ENCODE measurements at places on chromosomes 12 and 14.

GRCh38 chr14:55430024-55430690 lies 10.3 kb downstream of the TBPL2 start:
- no peak for DNase-seq

GRCh38 chr12:20367583-20368113 lies 689 bp upstream of the PDE3A start:
- DNase-seq, result no peak

DNA sequence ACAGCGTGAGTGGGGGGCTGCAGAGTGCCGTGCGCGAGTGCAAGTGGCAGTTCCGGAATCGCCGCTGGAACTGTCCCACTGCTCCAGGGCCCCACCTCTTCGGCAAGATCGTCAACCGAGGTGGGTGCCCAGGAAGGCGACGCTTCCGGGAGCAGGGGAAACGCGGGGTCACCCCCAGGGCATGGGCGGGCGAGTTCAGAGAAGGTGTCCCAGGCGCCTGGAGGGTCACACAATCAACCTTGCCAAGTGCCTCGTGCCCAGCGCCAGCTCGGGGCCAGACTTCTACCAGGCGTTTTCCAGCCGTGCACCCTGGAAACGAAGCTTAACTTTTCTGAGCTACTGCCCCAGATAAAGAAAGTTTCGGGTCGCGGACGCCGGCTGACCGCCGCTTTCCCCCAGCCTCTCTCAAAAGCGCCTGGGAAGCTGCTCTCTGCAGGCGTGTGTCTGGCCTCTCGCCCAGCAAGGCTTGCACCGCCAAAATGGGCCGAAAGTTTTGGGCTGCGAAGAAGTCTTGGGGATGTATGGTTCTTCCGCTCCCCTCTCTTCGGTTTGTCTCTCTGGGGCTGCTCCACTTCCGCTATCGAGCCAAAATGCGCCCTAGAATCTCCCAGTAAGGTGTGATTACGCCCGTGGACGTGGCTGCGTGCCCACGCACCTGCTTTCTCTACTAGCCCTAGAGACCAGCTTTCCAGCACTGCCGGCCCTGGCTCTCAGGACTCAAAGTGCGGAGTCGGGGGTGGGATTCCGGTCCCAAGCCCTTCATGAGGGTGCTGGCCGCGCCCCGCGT lies 1.7 kb downstream of the WNT1 start:
- no peak for DNase-seq

DNA sequence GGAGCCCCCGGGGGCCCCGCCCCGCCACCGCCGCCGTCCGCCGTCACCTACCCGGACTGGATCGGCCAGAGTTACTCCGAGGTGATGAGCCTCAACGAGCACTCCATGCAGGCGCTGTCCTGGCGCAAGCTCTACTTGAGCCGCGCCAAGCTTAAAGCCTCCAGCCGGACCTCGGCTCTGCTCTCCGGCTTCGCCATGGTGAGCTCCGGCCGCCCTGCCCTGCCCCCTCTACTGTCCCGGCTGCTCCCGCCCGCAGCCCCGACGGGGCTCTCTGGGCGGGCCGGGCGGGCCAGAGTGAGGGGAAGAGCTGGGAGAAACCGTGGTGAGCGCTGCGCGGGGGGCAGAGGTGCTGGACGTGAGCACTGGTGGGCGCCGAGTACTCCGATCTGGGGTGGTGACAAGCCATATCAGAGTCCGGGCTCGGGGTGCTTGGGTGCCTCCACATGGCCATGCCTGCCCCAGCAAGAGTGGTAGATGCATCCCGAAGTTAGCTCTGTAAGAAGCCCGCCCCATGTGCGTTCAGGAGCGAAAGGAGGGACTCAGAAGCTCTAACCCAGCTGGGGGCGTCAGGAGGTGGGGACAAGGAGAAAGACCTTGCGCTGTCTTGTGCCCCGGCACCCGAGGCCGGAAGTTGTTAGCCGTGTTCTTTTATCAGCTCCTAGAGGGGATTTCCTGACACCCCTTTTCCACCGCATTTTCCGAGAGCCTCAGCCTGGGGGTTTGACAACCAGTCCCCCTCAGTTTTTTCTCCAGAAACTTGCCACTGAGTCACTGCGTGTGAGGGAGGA lies 717 bp downstream of the ORAI1 start:
- DNase-seq, result peak; percentile 86

DNA sequence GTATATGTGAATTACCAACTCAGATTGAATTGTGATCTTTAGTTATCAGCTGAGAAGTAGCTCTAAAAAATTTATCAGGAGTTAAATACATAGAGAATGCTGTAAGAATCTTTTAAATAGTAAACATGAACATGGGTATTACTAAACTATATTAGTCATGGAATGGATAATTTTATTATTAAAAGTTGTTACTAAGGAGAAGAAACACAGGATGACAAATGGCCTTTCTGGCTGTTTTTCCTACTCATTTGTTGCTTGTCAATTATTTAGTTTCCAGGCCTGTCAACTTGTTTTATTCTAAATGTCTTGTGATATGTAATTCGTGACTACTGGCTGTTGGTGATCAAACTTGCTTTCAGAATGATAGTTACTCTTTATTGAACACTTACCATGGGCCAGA lies 58.7 kb downstream of the KTN1 start:
- no peak for DNase-seq

DNA sequence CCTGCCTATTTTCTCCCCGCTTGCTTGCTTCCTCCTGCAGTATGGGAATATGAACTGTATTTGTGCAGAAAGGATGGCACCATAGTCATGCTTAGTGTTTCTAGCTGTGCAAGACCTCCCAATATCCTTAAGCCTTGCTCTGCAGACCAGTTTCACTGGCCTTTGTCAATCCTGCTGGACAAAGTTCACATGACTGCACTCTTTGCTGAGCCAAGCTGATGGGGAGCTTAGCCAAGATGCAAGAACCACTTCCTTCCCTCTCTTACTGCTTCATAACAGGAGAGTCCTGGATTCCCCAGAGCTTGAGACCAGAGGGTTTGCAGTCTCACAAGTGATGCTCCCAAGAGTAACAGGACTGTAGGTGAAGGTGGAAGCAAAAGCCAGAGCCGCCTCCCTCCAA lies 3.8 kb downstream of the ASIC1 start:
- no peak for DNase-seq

DNA sequence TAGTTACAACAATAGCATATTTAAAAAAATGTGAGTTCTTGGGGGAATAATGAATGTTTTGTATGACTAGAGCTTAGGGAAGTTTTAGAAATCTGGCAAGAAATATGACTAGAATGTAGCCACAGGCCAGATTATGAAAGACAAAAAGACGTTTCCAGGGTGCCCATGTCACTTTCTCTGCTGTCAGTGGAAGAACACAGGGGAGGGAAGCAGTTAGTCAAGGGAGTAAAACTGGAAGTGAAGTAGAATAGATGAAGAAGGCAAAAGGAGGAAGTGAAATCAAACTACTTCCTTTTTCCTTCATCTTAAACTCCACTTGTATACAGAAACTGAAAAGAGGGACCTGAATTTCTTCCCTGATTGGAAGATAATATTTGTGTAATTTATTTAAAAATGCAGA lies 81.2 kb upstream of the ATP2B1 start:
- no peak for DNase-seq

- no peak for DNase-seq
These were observed 29.5 kb upstream of the TMPO start for GRCh38 chr12:98485792-98486340.

DNA sequence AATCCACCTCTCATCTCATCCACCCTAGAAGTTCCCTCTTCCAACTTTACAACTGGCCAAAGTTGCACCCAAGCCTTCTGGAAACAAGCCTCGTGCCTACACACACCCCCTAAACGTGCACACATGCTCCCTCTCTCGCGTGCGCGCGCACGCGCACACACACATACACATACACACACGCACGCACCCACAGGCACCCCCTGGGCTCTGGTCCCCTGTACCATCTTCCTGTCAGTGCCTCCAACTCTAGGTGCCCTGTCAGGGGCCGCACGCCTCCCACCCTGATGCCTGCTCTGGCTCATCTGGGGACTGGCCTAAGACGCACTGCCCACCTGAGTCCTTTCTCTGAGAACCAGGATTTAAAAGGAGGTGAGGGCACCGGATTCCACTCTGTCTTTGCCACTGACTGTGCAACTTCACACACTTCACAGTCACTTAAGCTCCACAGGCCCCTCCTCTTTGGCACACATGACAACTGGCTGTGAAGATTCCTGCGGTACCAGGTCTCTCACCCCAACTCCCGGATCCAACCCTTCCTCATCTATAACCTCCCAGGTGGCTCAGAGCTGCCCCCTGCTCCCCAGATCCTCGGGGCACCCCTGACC lies 45.5 kb downstream of the TESC start:
- no peak for DNase-seq

- DNase-seq, result no peak
These were observed 60.3 kb downstream of the PPHLN1 start for GRCh38 chr12:42386308-42386707.

GRCh38 chr14:105497671-105498429 lies 6.8 kb downstream of the TEDC1 start:
- DNase-seq, result no peak

DNA sequence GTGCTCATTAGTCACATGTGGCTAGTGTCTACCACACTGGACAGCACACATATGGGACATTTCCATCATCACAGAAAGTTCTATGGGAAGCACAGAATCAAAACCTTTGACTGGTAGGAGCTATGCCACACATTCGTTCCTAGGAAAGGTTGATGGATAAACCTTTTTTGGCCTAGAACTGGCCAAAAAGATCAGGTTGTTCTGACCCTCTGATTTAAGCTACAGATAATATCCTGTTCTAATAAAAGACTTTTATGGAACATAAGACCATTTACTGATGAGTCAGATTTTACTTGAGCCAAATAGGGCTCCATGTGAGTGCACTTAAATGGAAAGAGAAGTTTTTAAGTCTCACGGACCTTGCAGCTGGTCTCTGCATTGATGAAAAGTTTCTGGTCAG lies 143.2 kb downstream of the SLC15A4 start:
- no peak for DNase-seq

DNA sequence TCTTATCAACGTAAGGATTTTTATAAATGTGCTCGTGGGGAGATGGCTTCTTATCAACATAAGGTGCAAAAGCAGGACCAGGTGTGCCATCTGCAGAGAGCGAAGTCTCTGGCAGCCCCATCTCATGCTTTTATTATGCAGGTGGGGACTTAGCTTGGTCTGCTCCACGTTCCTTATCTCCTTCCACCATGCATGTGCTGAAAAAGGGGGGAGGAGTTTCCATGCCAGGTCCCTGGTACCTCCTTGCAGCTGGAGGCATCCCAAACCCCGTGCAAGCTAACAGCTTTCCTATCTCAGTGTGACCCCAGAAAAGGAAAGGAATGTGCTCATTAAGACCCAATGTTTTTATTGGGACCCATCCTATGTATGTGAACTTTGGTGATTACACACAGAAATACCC lies 608.5 kb downstream of the TMEM121 start:
- DNase-seq, result no peak

GRCh38 chr12:86496595-86496994 lies 240.4 kb upstream of the MGAT4C start:
- no peak for DNase-seq

DNA sequence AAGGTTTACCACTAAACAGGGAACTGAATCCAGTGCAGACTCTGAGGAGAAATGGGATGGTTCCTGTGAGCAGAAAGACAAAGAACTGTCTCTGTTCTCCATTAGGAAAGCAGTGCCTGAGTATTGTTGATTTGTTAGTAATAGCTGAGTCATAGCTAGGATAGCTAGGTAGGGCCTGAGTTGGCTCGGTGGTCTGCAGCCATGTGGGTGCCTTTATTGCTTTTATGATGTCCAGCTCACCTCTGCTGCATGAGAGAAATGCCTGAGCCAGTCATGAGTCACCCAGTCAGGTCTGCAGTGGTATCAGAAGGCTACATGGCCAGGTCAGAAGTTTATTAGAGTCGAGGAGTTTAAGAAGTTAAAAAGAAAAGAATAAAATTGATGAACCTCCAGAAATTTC lies 24.2 kb downstream of the TRHDE start:
- no peak for DNase-seq

- DNase-seq, result no peak
These were observed 513 bp downstream of the HOXC11 start for GRCh38 chr12:53973236-53974042.

GRCh38 chr12:107411792-107412535 lies 273.6 kb upstream of the PWP1 start:
- DNase-seq, result no peak

- DNase-seq, result no peak
These were observed 17.5 kb upstream of the RAB21 start for GRCh38 chr12:71737197-71737596.

DNA sequence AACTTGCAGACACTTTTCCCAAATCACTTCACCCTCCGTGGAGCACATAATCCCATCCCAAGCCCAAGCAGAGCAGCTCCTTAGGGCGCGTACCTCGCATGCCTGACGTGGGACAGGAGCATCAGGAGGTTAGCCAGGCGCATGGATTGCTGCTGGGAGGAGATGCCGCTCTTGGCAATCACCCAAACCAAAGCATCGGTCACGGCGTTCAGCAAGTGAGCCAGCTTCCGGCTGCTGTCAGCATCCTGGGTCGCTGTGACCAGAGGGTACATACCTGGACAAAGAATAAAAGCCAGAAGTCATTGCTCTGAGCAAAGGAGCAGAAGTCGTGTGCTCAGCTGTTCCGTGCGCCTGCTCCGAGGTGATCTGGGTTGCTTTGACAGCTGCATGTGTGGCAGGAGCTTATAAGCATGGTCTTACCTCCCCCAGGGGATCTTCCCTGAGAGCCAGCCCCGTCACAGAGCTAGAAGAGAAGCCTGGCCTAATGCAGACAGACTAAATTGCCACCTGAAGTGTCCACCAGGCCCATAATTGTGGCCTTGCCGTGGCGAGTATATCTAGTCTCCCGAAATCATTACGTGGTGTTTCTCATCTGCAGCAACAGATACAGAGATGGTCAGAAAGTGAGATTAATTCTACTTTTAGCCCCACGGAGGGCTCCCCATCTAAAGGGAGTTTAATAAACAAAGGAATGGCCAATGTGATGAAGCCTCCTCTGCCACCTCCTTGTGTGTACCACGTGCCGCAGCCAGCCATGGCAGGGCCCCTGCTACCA lies 59.1 kb downstream of the ESR2 start:
- DNase-seq, result no peak

GRCh38 chr12:795305-795704 lies 42.9 kb downstream of the WNK1 start:
- no peak for DNase-seq

DNA sequence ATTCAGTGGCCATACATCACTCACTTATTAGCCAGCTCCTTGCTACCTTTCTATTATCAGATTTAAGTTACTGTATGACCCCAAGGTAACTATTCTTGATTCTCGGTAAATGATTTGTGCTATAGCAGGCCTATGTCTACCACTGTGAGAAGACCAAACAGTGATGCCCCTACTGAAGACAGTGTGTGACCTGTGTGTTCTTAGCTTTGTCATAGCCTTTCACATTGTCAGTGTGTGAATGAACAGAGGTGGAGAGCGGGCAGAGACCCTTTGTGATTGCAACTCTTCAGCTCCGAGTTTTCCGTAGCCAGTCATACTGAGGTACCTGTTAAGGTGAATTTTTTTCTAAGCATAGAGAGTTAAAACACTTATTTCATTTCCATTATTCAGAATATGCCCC lies 294.0 kb downstream of the LRFN5 start:
- DNase-seq, result no peak

GRCh38 chr12:3091038-3091319 lies 13.8 kb downstream of the TSPAN9 start:
- DNase-seq, result no peak

- no peak for DNase-seq
These were observed 40.6 kb downstream of the MOK start for GRCh38 chr14:102264355-102264754.
